Kidney (tissue), 22 donors: ENCODE measurements at places on chromosomes 2 and 18. TPM values are rescaled to one million over a fixed set of nuclear protein-coding genes. Genes with fewer than 3 reads are reported as not detected.
A peak's percentile ranks its signal among the peaks of the same experiment; 100 is the strongest.

DNA sequence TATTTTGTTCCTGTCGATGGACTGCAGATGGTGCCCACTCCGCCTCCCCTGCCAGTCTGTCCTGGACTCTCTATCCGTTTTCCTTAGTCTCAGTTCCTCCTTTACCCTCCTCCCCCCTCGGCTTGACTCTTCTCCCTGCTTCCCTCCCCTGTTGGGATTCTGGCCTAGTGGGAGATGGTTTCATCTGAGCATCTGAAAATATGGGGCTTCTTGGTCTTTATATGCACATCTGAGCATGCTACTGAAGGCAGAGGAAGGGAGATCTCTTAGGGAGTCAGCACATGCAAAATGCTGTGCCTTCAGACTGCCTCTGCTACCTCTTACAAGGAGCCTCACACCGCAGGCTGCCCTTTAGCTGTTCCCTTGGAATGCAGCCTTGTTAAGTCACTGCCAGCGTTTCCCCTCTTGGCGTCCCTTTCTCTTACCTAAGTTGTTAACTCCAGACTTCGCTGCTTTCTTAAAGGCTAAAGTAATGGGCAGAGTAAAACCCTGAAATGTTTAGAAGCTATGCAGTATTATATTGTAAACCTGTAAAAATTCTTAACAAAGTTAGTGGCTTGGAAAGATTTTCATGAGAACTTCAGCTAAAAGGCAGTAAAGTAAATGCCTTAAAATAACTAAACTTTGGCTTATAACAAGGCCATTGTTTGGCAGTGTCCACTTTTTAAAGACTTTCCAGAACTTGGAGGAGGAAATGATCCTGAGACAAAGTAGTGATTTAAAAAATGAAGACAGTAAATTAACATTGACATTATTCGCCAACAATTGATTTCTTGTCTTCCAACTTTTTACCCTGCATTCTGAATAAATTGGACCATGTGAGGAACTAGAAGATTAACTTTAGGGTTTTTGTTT lies 49.8 kb downstream of the LDLRAD4 start:
- H3K27ac ChIP-seq: peak overlapping the region; percentile 43
- no peaks in the 10 kb centered on the region for H3K36me3 ChIP-seq
- peaks cover 3% of the 10 kb centered on the region for H3K4me1 ChIP-seq
- DNase-seq: peak; percentile 43

GULP1 gene
- total RNA-seq: 34.4 TPM

SATB2 gene
- 17.5 TPM for total RNA-seq

GRCh38 chr2:217090024-217090473 lies 230.2 kb upstream of the TNP1 start:
- no peaks in the 10 kb centered on the region for H3K27me3 ChIP-seq
- H3K27ac ChIP-seq: no peak overlapping the region
- H3K4me3 ChIP-seq: no peak overlapping the region
- DNase-seq: no peak

GRCh38 chr18:54939361-54939917 lies 19.8 kb downstream of the CCDC68 start:
- DNase-seq: no peak
- H3K4me3 ChIP-seq: no peak overlapping the region
- no peaks in the 10 kb centered on the region for H3K36me3 ChIP-seq
- H3K4me1 ChIP-seq: no peaks in the 10 kb centered on the region
- no peak overlapping the region for H3K27ac ChIP-seq

HAUS1 gene
- total RNA-seq: 18.6 TPM

- no peak overlapping the region for H3K27ac ChIP-seq
- H3K27me3 ChIP-seq: no peaks in the 10 kb centered on the region
- no peak overlapping the region for H3K4me3 ChIP-seq
Observed at GRCh38 chr2:224969633-224970260, 72.5 kb downstream of the DOCK10 start.

DNA sequence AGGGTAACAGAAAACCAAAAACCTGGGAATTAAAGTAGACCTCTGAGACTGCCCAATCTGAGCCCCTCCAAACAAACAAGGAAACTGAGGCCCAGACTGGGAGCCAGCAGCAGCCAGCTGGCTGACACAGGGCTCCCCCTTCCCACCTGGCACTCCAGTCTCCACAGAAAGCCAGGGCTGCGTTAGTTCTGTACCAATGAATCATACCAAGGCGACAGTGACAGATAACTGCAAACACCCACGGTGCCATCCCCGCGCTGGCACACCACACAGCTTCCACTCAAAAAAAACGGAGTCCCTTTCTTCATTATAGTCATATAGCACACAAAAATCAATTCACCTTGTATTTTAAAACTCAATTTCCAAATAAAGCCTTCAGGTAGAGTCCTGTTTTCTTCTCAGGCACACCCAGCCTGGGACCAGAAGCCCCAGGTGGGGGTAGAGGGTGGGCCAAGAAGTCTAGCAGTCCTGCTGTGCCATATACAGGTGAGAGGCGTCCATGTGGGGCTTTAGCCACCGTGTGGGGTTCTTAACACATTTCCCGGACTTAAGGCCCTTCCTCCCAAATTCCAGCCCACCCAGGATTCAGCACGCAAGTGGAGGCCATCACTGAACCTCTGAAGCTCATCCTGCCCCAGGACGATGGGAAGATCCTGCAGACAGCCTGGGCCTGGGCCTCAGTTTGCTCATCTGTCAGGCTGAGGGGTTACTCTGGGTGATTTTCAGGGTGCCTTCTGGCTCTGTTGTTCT lies 1.2 kb downstream of the PER2 start:
- peak overlapping the region; percentile 71 for H3K4me3 ChIP-seq
- peak; percentile 36 for DNase-seq
- H3K4me1 ChIP-seq: peaks cover 3% of the 10 kb centered on the region
- H3K36me3 ChIP-seq: no peaks in the 10 kb centered on the region

VSNL1 gene
- total RNA-seq: 0.44 TPM

CD8B2 gene
- total RNA-seq: 0.09 TPM

HSBP1L1 gene
- total RNA-seq: 26.0 TPM

DNA sequence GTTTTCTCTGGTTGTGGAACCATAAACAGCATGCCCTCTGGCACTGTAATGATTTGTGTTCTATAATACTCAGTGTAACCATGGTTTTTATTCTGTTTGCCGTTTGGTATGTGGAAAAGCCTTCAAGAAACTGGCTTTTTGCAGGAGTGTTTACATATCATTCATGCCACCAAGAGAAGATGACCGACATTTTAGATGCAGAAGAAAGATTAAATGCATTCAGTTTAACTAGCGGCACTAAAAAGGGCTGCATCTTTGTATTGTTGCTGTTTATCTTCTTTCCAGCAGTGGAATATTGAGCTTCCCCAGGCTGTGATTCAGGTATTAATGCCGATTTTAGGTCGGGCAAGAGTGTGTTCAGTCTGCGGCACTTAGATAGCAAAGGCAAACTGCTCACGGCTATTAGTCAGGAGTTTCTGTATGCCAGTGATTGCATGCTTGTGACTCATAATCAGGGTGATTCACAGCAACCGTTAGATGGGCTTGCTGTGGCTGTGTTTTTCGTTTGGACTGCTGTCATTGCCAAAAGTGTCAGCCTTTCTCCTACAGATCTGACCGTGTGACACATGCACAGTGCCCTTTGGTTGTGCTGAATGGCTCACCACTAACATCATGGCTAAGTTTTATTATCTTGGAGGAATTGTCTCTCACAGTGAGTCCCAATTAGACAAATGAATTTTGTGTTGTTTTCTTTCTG lies 479.7 kb downstream of the PARD3B start:
- no peak overlapping the region for H3K27ac ChIP-seq
- no peaks in the 10 kb centered on the region for H3K4me1 ChIP-seq
- H3K27me3 ChIP-seq: no peaks in the 10 kb centered on the region
- H3K4me3 ChIP-seq: no peak overlapping the region

DNA sequence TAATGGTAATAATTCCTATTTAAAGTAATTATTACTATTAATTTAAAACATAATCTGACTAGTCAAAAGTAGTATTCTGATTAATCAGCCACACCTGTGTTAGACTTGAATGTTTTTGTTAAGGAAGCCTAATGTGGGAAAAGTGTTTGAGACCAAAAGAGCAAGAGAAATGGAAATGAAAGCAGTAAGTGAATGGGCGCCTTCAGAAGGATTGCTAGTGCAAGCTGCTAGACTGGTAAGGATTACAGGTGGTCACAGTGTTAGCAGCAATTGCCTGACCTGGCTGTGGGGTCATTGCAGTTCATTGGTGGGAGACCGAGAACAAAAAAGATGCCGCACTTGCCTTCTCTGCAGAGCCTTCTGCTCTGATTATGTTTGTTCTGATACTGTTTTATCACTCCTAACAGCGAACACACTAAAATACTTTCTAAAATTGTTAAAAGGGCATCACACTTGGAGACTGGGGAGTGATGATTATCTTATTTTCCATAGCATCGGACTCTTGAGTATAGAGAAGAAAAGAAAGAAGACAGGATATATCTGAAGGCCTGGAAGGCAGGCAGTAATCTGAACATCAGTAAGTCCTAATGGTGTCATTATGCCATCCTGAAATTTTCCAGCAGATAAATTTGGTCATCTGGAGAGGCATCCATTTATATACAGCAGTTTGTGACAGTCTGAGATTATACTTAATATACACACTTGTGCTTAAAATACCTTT lies 5.8 kb downstream of the SOCS6 start:
- no peaks in the 10 kb centered on the region for H3K27me3 ChIP-seq
- H3K4me1 ChIP-seq: no peaks in the 10 kb centered on the region
- H3K4me3 ChIP-seq: no peak overlapping the region
- H3K27ac ChIP-seq: no peak overlapping the region

GRCh38 chr2:23782646-23783045 lies 144.3 kb downstream of the ATAD2B start:
- no peak overlapping the region for H3K27ac ChIP-seq
- no peak overlapping the region for H3K4me3 ChIP-seq
- no peak for DNase-seq
- H3K27me3 ChIP-seq: no peaks in the 10 kb centered on the region
- H3K4me1 ChIP-seq: no peaks in the 10 kb centered on the region

DNA sequence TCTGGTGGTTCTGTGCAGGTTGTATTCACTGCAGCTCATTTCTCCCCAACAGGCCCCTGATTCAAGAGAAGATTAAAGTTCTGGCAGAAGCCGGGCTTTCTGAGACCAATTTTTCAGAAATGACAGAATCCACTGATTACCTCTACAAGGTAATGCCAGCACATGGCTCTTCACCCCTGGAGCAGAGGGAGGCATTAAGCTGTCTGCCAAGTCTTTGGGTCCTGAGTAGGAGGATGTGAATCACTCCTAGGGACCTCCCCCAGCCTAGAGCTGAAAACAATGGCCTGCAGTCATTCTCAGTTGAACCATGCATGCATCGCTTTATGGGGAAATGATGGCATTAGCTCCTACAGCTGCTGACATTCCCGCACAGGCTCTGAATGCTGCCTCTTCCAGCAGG lies 20.5 kb upstream of the RPL37A start:
- no peaks in the 10 kb centered on the region for H3K4me1 ChIP-seq
- DNase-seq: no peak
- H3K27me3 ChIP-seq: no peaks in the 10 kb centered on the region

- peak overlapping the region; percentile 81 for H3K27ac ChIP-seq
- H3K36me3 ChIP-seq: no peaks in the 10 kb centered on the region
- H3K27me3 ChIP-seq: no peaks in the 10 kb centered on the region
- H3K4me1 ChIP-seq: no peaks in the 10 kb centered on the region
- DNase-seq: no peak
Observed at GRCh38 chr2:152336854-152337510, 2.0 kb downstream of the FMNL2 start.

ANKRD30BL gene
- total RNA-seq: not detected

EPAS1 gene
- 398 TPM for total RNA-seq

ATOH8 gene
- total RNA-seq: 11.2 TPM

GRCh38 chr2:213316001-213316735 lies 31.9 kb downstream of the SPAG16 start:
- no peaks in the 10 kb centered on the region for H3K4me1 ChIP-seq
- no peaks in the 10 kb centered on the region for H3K27me3 ChIP-seq
- no peak for DNase-seq
- H3K36me3 ChIP-seq: no peaks in the 10 kb centered on the region

DNA sequence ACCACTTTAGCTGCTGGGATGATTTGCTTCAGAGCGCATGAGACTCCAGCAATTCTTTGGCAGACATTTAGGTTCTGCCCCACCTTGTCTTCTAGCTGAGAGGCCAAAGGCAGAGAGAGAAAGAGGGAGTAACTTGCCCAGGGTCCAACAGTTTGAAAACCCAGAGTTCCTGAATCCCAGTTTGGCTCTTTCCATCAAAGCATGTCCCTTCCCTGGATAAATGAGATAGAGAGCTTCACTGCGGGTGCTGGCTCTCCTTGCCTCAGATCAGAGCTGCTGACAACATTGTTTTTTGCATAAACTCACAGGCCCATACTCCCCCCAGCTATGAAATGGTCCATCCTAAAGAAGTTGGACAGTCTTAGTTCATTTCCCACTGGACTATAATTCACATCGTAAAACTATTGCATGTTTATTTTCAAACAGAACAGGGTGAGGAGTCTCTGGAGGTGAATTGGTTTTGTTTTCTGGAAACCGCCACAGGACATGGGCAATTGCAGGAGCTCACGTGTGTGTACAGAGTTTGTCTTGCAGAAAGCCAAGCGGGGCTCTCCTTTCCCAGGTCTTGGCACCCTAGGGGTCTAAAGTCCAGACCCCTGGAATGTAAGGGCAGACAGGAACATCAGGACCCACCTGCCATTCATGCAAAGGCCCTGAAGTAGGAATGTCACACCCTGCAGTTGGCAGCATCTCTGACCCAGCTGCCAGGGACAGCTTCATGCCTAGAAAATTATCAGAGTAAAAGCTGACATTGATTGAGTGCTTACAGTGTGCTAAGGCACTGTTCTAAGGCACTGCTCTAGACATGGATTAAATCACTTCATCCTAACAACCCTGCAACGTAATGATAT lies 25.0 kb upstream of the SLC14A2 start:
- peak; percentile 57 for DNase-seq
- H3K4me3 ChIP-seq: no peak overlapping the region
- no peak overlapping the region for H3K27ac ChIP-seq
- H3K27me3 ChIP-seq: no peaks in the 10 kb centered on the region
- no peaks in the 10 kb centered on the region for H3K4me1 ChIP-seq

HOXD3 gene
- total RNA-seq: 29.3 TPM

GRCh38 chr18:54830866-54831265 lies 2.6 kb downstream of the RAB27B start:
- no peak overlapping the region for H3K4me3 ChIP-seq
- H3K27me3 ChIP-seq: no peaks in the 10 kb centered on the region
- H3K4me1 ChIP-seq: no peaks in the 10 kb centered on the region
- no peak overlapping the region for H3K27ac ChIP-seq
- H3K36me3 ChIP-seq: no peaks in the 10 kb centered on the region

VWC2L gene
- 0.09 TPM for total RNA-seq

NCKAP5 gene
- 2.9 TPM for total RNA-seq

DTNA gene
- total RNA-seq: 22.3 TPM

INPP5D gene
- total RNA-seq: 29.6 TPM

GRCh38 chr2:20173064-20173463 lies 51.9 kb downstream of the SDC1 start:
- no peaks in the 10 kb centered on the region for H3K27me3 ChIP-seq
- H3K4me3 ChIP-seq: no peak overlapping the region
- H3K36me3 ChIP-seq: no peaks in the 10 kb centered on the region
- peak overlapping the region; percentile 37 for H3K27ac ChIP-seq

PDCD1 gene
- 1.6 TPM for total RNA-seq

ANKRD30B gene
- not detected for total RNA-seq

DNA sequence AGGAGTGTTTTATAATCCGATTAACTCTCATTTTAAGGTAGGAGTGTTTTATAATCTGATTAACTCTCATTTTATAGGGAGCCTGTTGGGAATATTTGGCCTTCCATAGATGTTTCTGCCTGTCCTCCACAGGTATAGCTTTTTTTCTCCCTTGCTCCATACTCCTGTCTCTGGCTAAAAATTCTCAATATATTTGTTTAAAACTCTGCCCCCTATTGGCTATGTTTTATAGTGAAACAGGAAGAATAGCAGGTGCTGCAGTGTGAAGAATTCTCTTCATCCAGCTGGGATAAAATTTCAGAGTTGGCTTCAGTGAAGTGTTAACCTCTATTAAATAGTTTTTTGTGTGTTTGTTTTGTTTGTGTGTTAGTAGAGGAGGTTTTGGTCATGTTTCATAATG lies 1046.0 kb upstream of the TMEFF2 start:
- H3K27me3 ChIP-seq: no peaks in the 10 kb centered on the region
- no peaks in the 10 kb centered on the region for H3K36me3 ChIP-seq
- H3K4me1 ChIP-seq: no peaks in the 10 kb centered on the region
- no peak overlapping the region for H3K27ac ChIP-seq
